ENCODE measurements at places on chromosomes 4 and X.

- peak; percentile 36 for DNase-seq
Measured at GRCh38 chr4:89640620-89641366, 196.2 kb downstream of the SNCA start.

DNA sequence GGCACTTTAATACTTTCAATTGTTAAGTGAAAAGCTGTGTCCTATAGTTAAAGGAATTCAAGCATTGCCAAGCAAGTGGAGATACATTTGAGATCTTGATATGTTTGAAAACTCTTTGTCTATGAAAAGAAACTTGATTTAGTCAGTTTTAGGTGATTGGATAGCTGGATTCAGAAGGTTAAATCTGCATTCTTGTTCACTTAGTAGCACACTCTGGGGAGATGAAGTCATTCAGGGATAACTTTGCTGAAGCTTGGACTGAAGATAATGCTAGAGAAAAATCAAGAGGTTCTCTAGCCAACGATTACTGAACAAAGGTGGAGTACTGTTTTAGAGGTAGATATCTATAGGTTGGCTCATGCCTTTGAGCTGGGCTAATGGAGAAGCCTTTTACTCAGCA lies 90.6 kb downstream of the DCAF8L2 start:
- no peak for DNase-seq

- no peak for DNase-seq
Measured at GRCh38 chrX:47297874-47298273, 65.1 kb downstream of the USP11 start.

DNA sequence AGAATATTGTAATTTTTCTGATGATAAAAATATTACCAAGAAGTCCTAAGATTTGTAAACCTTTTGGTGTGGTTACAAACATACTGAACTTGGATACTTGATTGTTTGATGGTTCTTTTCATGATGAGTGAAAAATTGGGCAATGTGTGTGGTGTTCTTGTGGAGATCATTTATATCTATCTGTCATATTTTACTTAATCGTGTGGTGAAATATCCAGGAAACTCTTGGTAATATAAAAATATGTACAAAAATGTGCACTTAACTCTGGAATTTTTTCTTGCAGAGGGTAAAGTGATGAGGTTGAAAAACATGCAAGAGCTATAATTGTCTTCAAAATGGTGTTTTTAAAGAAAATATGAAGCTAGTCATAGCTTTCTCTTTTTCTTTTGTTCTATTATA lies 2.8 kb downstream of the DCUN1D4 start:
- no peak for DNase-seq

- peak; percentile 42 for DNase-seq
Measured at GRCh38 chr4:6892190-6892908, 17.3 kb upstream of the TBC1D14 start.

DNA sequence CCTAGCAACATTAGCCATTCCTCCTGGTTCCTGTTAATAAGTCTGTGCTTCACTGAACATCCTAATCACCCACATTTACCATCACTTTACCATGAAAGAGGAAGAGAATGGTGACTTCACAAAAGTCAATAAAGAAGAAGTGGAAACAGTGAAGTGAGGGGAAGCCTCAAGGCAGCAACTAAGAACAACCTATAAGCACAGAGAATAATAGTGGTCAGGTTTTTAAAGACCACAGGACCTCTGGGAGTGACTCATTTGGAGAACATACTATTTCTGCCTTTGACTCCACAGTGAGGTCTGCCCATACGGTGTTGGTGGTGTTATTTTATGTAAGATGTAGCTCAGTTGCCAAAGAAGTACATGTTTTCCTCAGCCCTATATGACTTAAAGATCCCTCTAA lies 86.0 kb upstream of the TET2 start:
- DNase-seq = no peak

- no peak for DNase-seq
Measured at GRCh38 chr4:28232376-28232775, 1371.7 kb downstream of the STIM2 start.

GRCh38 chr4:176443117-176443516 lies 123.4 kb downstream of the SPCS3 start:
- DNase-seq = no peak

- no peak for DNase-seq
Measured at GRCh38 chr4:150854600-150854999, 160.5 kb downstream of the LRBA start.

- no peak for DNase-seq
Measured at GRCh38 chr4:159197260-159197884, 94.5 kb downstream of the RAPGEF2 start.

DNA sequence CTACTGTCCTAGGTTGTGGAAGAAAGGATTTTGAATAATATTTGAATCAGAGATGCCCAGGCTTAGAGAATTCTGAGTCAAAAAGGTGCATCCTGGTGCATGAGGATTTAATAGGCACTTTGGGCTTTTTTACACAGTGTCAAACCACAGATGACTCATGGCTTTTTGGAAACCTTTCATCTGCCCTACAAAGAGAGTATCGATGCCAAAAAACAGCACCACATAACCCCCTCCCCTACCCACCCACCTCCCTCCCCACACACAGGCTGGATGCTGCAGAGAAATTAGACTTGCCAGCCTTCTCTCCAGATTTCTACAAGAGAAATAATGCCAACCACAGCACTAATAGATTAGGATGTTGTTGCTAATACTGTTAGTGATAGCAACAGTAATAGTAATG lies 779.3 kb downstream of the NLGN4X start:
- DNase-seq = no peak

- no peak for DNase-seq
Measured at GRCh38 chrX:44234541-44234940, 108.9 kb downstream of the EFHC2 start.

Data from RPMI8226 (cell line).